ENCODE measurements at places on chromosomes 3 and 15. TPM values are rescaled to one million over a fixed set of nuclear protein-coding genes. Genes with fewer than 3 reads are reported as not detected.
A peak's percentile ranks its signal among the peaks of the same experiment; 100 is the strongest.

GRCh38 chr15:68615301-68615700 lies 36.5 kb downstream of the CORO2B start:
- H3K27ac ChIP-seq: no peak overlapping the region
- no peak for DNase-seq
- no peaks in the 10 kb centered on the region for H3K36me3 ChIP-seq
- H3K4me1 ChIP-seq: peaks cover 32% of the 10 kb centered on the region

- H3K27me3 ChIP-seq: no peaks in the 10 kb centered on the region
- H3K36me3 ChIP-seq: no peaks in the 10 kb centered on the region
- no peak for DNase-seq
- no peaks in the 10 kb centered on the region for H3K4me1 ChIP-seq
- H3K4me3 ChIP-seq: no peak overlapping the region
Observed at GRCh38 chr15:48652510-48653076, 7.1 kb upstream of the FBN1 start.

The GPR149 gene
- total RNA-seq: not detected

DNA sequence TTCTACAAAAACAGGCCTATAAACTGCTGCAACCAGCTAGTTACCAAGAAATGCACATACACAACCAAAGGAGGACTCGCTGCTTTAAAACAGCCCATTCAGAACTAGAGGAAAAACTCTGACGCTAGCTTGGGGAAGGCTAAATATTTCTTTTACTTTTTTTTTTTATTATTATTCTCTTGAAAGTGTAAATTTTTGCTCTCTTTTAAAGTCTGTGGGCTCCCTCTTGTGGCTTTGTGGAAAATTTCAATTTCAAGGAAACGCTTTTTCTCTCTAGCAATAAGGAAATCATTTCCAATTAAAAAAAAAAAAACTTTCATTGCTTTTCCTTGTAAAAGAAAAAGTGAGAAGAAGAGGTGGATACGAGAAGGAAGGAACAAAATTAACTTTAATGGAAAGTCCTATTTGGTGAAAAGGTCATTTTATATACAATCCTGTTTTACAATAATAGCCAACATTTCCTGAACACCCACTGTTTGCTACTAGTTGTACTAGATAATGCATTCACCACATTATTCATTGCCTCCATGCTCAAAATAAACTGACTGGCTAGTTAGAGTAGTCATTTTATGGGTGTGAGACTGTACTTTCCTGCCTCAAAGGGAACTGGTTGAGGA lies 51.2 kb upstream of the SAMMSON start:
- no peaks in the 10 kb centered on the region for H3K4me1 ChIP-seq
- no peaks in the 10 kb centered on the region for H3K36me3 ChIP-seq
- no peak for DNase-seq
- no peaks in the 10 kb centered on the region for H3K27me3 ChIP-seq
- no peak overlapping the region for H3K4me3 ChIP-seq

The EXD1 gene
- total RNA-seq: 0.09 TPM

DNA sequence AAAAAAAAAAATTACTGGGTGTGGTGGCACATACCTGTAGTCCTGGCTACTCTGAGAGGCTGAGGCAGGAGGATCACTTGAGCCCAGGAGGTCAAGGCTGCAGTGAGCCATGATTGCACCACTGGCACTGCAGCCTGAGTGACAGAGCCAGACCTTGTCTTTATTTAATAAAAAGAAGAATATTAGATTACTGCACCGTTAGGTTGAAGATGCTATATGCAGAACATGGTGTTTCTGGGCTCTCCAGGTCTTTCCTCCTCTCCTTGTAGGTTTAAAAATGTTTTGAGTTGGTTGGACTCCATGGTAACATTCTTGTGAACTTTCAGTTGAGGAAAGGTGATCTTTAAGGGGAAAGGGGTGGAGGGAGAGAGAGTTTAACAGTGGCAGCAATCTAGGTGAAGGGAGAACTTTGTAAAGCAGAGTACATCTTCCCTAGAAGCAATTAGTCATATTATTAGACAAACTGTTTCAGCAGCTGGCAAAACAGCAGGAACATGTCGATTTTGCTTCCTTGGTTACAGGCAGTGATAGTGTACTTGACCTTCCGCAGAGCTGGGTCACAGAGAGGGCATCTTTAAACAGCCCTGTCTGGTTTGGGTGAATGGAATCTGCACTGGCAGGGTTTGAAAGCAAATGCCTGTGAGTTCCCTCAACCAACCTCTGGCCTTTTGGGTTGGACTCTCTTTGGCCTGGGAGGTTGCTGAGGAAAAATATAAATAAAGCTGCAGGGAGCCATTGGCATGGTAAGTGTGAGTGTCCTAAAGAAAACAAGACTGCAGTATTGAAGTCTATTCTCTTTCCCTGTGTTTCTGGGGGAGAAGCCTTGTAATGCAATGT lies 42.8 kb downstream of the NR2C2 start:
- no peaks in the 10 kb centered on the region for H3K27me3 ChIP-seq
- DNase-seq: no peak
- H3K27ac ChIP-seq: no peak overlapping the region

DNA sequence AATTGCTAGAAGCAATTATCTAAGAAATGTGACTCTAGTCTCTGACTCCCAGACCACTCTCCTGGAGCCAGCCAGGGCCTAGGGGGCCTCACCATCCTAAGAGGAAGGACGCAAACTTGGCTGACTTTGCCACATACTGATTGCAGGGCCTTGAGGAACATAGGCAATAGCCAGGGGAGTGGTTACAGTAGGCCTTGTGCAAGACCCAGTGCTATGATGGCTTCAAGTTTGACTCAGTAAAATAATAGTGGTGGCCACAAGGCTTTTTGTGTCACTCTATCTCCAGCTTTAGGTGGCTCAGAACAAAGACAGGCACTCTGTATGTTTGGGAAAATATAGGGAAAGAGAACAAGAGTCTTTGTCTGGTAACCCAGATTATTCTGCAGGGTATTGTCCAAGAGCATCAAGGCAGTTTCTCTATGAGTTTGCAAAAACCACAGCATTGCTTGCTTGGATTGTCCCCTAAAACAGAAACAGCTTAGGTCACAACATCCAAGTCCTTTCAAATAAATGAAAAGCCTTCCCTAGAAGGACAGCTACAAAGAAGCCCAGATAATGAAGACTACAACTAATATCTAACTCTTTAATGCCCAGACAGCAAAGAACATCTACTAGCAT lies 631.5 kb downstream of the PYDC2 start:
- H3K4me3 ChIP-seq: no peak overlapping the region
- no peak for DNase-seq
- H3K27ac ChIP-seq: no peak overlapping the region
- no peaks in the 10 kb centered on the region for H3K27me3 ChIP-seq
- H3K36me3 ChIP-seq: no peaks in the 10 kb centered on the region

- H3K27me3 ChIP-seq: no peaks in the 10 kb centered on the region
- H3K36me3 ChIP-seq: no peaks in the 10 kb centered on the region
- H3K4me3 ChIP-seq: no peak overlapping the region
- DNase-seq: no peak
- no peak overlapping the region for H3K27ac ChIP-seq
Observed at GRCh38 chr3:64291956-64292355, 66.7 kb upstream of the PRICKLE2 start.

GRCh38 chr3:116005404-116005803 lies 382.1 kb downstream of the GAP43 start:
- H3K27me3 ChIP-seq: no peaks in the 10 kb centered on the region
- H3K4me3 ChIP-seq: no peak overlapping the region
- no peaks in the 10 kb centered on the region for H3K4me1 ChIP-seq
- no peaks in the 10 kb centered on the region for H3K36me3 ChIP-seq
- no peak overlapping the region for H3K27ac ChIP-seq

DNA sequence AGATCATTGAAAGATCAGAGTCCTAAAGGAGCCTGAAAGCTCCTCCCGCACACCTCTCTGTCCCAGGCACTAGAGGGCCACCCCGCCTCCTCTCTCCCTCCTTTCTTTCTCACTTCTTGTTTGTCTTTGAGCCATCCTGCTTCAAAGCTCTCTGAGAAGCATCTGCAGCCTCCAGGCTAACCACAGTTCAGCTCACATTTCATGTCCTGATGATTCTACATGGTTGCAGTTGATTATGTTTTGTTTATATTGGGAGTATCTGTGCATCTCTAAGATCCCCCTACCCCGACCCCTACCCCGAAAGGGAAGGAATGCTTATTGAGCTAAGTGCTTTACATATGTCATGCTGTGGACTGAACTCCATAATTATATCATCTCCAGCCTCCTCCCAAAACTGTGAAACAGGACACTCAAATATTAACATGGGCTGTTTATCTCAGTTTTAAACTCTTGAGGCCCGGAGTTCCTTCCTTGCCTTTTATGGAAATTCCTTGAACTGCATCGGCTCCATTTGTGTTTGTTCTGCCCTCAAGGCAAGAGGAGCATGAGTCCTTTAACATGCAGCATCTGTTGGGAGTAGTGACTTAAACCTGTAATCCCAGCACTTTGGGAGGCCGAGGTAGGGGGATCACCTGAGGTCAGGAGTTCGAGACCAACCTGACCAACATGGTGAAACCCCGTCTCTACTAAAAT lies 30.9 kb downstream of the MGLL start:
- peaks cover 26% of the 10 kb centered on the region for H3K4me1 ChIP-seq
- no peaks in the 10 kb centered on the region for H3K36me3 ChIP-seq
- no peak overlapping the region for H3K4me3 ChIP-seq
- no peaks in the 10 kb centered on the region for H3K27me3 ChIP-seq

- H3K4me3 ChIP-seq: no peak overlapping the region
- peak overlapping the region; percentile 25 for H3K27ac ChIP-seq
- no peak for DNase-seq
- H3K27me3 ChIP-seq: no peaks in the 10 kb centered on the region
- H3K36me3 ChIP-seq: no peaks in the 10 kb centered on the region
Observed at GRCh38 chr3:56917361-56918110, 115.8 kb upstream of the ARHGEF3 start.

- H3K27me3 ChIP-seq: no peaks in the 10 kb centered on the region
- no peak overlapping the region for H3K27ac ChIP-seq
- no peaks in the 10 kb centered on the region for H3K4me1 ChIP-seq
- DNase-seq: no peak
Observed at GRCh38 chr3:59160133-59160746, 110.4 kb upstream of the CFAP20DC start.

- no peak overlapping the region for H3K27ac ChIP-seq
- H3K36me3 ChIP-seq: no peaks in the 10 kb centered on the region
- no peak for DNase-seq
- no peak overlapping the region for H3K4me3 ChIP-seq
- no peaks in the 10 kb centered on the region for H3K4me1 ChIP-seq
- no peaks in the 10 kb centered on the region for H3K27me3 ChIP-seq
Observed at GRCh38 chr3:109098079-109098644, 19.8 kb downstream of the MORC1 start.

The MNS1 gene
- total RNA-seq: 15.7 TPM

The MLH1 gene
- 32.3 TPM for total RNA-seq

GRCh38 chr3:177571944-177572315 lies 374.6 kb upstream of the TBL1XR1 start:
- peak overlapping the region; percentile 19 for H3K27ac ChIP-seq
- no peaks in the 10 kb centered on the region for H3K36me3 ChIP-seq
- no peaks in the 10 kb centered on the region for H3K27me3 ChIP-seq
- H3K4me1 ChIP-seq: peaks cover 12% of the 10 kb centered on the region

DNA sequence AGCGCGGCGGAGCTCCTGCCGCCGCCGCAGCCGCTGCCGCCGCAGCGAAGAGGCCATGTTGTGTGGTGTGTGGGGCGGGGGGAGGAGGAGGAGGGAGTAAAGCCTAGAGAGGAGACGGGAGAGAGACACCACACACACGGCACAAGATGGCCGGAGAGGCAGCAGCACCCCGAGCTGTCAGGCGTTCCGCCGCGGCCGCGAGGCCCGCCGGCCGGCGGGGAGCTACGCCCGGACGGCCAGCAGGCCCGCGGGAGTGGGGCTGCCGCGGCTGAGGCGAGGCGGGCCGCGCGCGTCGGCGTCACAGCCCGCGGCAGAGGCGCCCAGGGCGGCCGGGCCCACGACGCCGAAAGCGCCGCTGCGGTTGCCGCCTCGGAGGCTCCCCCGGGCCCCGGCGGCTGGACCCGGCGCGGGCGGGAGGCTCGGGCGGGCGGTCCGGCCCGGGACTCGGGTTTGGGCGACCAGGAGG lies 17.4 kb upstream of the CHD2 start:
- H3K36me3 ChIP-seq: no peaks in the 10 kb centered on the region
- peak overlapping the region; percentile 100 for H3K27ac ChIP-seq

The ARPP21 gene
- total RNA-seq: not detected

Measured in upper lobe of left lung (tissue), 6 donors.